ENCODE measurements at places on chromosomes 7 and 10.

DNA sequence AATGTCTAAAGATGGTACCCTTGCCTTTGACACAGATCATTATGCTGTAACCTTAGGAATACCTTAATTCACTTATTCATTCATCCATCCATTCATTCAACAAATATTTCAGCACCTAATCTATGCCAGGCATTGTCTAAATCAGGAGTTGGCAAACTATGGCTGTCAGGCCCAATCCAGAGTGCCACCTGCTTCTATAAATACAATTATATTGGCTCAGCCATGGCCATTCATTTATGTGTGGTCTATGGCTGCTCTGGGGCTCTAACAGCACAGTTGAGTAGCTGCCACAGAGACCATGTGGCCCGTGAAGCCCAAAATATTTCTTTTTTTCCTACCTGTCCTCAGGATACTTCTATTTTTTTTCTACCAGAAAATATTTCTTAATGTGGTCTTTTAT lies 6.0 kb upstream of the ITPRIP start:
- DNase-seq, result no peak

GRCh38 chr7:101315336-101315735 lies 6.3 kb downstream of the IFT22 start:
- peak; percentile 38 for DNase-seq

DNA sequence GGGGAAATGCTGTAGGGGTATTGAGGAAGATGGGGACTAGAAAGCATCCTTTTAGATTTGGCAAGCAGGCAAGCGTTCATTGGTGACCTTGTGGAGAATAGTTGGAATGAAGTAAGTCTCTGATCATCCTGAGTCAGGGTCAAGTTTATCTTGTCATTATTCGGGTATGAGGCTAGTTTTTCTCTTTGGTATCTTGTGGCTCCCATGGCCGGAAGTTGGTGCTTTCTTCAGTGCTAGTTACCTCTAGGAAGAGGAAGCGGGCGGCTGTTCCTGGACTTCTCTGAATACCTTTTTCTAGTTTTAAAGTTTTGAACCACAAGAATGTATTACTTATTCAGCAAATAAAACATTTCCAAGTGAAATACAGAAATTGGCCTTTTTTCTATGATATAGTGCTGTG lies 9.2 kb downstream of the CREM start:
- peak; percentile 32 for DNase-seq

GRCh38 chr7:87933953-87934698 lies at the start of gene ADAM22:
Gene ADAM22 (plus strand): TSS chr7:87934251. CDS start chr7:87934466, 215 bp downstream.
- DNase-seq, result peak; percentile 84

- no peak for DNase-seq
Observed at GRCh38 chr10:7351894-7352293, 58.9 kb downstream of the SFMBT2 start.

DNA sequence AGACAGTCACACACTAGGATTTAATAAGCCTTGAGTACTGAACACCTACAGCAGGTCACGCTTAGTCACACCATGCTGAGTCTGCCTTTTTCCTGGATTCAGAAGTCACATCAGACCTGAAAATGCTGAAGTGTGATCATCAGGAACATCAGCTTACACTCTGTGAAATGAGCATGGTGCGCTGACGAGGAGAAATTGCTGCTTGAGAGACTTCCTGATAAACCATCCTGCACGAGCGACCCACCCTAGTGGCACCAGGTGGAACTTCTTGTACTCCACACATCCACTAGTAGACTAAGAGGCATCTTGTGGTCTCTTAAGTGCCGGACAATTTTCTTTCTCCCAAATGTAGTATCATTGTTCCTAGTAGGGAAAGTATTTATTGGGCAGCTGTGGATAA lies 51.8 kb upstream of the MRLN start:
- DNase-seq, result no peak

DNA sequence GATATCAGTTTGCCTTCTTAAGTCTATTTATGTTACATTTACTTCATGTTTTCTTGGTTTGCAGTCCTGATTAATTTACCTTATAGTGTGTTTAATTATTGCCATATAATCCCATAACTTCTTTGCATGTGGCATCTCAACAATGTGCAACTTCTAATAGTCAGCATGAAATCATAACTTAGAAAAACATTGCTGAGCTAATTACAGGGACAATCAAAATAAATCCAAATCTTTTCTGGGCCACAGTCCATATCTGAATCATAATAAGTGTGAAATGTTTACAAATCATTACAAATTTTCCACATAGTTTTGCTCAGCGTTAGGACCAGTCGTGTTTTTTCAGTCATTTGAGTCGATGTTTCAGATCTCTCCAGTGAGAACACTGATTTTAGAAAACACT lies 29.1 kb upstream of the CABCOCO1 start:
- no peak for DNase-seq

DNA sequence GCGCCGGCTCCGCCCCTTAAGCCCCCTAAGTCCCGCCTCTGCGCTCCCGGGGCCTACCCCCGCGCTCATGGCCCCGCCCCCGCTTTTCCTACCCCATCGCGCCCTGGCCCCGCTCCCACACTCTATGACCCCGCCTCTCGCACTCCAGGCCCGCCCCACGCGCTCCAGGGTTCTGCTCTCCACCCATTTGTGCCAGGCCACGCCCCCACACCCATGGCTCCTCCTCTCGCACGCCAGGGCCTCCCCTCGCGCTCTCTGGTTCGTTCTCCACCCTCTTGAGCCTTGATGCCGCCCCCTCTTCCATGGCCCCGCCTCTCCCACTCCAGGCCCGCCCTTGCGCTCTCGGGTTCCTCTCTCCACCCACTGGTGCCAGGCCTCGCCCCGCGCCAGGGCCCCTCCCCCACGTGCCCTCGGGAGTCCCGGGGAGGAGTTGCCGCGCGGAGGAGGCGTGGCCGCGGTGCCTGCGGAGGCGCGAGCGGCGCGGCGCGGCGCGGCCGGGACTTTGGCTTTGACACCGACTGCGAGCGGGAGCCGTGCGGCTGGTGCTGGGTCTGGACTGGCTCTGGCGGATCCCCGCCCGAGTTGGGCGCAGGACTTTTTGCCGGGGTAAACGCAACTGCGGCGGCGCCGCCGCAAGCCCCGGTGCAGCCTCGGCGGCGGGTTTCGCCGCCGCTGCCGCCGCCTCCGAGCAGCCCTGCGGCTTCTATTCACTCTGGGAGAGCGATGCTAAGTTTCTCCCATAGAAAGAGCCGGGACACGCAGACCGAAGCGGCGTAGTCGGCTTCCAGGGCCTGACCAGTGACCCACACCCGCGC lies at the start of gene EEPD1:
Gene EEPD1, plus strand, starts transcription at position 499 of the 815 bp plus-strand sequence. CDS start 1,071 bp downstream, outside the sequence.
- DNase-seq, result peak; percentile 100

- peak; percentile 85 for DNase-seq
Observed at GRCh38 chr7:106425017-106425719, 140.4 kb upstream of the NAMPT start.

DNA sequence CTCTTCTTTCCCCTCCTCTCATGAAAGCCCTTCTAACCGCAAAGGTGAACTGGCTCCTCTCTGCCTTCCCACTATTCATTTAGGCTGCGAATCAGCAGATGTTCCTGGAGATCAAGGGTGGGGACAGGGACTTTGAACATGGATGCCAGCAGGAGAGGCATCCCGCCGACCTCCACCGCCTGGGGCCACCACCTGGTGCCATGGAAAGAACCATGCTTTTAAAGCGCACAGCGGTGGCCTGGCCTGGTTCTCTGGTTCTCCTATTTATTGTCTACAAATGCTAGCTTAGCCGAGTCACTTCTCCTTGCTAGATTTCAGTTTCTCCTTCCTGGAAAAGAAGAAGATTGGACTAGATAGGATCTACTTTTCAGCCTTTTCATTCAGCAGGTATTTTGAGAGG lies 43.2 kb upstream of the KCNMA1 start:
- no peak for DNase-seq

GRCh38 chr10:124230635-124231167 lies 137.3 kb upstream of the CHST15 start:
- no peak for DNase-seq

DNA sequence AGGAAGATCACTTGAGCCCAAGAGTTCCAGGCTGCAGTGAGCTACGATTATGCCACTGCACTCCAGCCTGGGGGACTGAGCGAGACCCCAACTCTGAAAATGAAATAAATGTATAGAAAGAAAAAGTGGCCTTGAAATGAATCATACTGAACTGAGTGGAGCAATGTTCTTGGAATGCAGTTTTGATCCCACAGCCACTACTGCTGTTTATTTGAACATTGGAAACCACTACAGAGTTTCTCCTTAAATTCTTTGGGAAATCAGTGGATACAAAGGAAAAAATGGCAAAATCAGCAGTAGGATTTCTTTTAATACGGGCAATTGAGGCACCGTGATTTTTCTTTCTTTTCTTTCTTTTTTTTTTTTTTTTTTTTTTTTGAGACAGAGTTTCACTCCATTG lies 637.4 kb downstream of the GALNT17 start:
- no peak for DNase-seq

GRCh38 chr10:120460776-120461175 lies 3.7 kb downstream of the PLPP4 start:
- DNase-seq, result no peak

GRCh38 chr10:112535531-112535951 lies 88.5 kb downstream of the VTI1A start:
- DNase-seq, result no peak

GRCh38 chr10:46787321-46787615 lies 124.0 kb upstream of the PTPN20 start:
- DNase-seq, result peak; percentile 38

DNA sequence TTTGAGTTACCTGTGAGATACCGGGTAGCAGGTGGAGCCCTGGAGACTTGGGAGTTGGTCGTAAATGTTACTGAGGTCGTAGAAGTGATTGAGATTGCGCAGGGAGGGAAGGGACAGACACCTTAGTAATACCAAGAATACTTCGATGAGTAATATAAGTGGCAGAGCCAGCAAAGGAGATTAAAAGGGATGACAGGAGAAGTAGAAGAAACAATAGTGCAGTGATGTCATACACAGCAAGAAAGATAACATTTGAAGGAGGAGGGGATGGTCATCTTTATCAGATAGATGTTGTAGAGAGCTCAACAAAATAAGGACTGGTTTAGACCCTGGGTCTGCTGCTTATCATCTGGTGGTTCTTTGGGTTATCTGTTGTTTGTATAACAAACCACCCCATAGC lies 5.0 kb downstream of the BCCIP start:
- no peak for DNase-seq

DNA sequence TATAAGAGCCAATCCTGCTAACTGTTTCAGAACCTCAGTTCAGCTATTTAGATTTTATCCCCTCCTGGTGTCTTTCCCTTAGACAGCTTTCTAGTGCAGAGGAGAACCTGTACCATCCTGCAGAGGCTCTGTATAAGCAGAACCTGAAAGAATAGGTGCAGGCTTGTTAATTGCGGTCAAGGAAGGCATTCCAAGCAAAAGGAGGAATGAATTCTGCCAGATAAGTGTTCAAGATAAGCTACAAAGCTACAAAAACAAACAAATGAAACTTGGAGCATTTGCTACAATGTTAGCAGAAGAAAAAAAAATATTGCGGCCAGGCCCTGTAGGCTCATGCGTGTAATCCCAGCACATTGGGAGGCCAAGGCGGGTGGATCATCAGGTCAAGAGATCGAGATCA lies 32.6 kb upstream of the AGMO start:
- no peak for DNase-seq

DNA sequence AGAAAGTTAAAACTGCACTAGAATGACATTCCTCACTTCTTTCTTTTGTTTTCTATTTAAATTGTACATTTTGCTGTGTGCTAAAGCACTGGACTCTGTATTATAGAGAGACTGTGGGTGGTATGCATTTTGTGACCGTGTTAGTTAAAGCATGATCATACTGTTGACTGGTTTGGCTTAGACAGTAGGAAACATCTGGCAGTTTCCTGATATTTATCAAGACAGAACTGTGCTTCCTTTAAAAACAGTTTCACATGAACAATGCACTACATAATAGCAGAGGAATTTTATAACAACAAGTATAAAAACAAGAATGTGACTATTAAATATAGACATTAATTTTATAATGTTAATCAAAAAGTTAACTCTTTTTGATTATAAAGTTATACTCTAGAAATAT lies 23.1 kb downstream of the GNG11 start:
- no peak for DNase-seq

DNA sequence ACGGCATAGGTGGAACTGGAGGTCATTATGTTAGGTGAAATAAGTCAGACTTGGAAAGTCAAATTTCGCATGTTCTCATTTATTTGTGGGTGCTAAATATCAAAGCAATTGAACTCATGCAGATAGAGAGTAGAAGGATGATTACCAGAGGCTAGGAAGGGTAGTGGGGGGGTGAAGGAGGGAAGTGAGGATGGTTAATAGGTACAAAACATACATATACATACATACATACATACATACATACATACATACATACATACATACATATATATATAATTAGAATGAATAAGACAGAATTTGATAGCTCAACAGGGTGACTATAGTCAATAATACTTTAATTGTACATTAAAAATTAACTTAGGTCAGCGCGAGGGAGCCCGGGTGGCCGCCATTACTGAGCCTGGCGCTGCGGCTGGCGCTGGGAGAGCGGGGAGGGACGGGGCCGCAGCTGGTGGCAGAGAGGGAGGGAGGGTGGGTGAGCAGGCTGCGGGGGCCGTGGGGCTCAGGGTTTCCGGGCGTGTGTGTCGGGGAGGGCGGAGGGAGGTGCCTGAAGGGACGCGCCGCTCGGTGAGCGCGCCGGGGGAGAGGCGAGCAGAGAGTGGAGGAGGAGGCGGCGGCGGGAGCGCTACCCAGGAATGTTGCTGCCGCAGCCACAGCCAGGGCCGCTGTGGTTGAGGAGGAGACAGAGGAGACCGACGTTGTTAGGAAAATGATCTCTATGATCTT lies 85.8 kb upstream of the EGFR start:
- DNase-seq, result no peak

DNA sequence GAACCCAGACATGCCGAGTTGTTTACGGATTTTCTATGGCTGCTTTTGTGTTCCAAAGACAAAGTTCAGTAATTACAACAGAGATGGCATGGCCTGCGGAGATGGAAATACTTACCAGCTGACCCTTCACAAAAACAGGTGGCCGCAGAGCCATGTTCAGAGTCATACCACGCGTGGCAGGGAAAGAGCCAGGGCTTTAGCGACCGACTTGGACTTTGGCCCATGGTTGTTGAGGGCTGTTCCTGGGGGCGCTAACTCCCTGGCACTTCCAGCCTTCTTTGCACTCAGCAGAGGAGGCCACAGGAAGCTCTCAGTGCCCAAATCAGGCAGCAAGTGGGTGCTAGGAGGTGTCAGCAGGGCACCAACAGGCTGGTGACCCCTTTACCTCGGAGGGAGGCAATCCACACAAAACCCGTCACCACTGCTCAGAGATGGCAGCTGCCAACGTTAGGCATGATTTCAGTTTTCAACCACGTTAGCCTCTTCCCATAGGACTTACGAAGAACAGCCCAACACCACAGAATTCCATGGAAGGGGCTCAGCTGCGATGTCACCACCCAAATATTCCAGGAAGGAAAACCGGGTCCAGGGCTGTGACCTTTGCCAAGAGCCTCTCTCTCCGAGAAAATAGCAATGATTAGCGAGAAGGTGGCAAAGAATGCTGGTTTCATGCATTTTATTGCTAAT lies 21.4 kb upstream of the CNPY1 start:
- no peak for DNase-seq

- no peak for DNase-seq
Observed at GRCh38 chr7:112092709-112093395, 113.3 kb downstream of the DOCK4 start.

- no peak for DNase-seq
Observed at GRCh38 chr7:29122081-29122480, 24.3 kb downstream of the CPVL start.

GRCh38 chr7:135253851-135254771 lies 20.5 kb downstream of the STRA8 start:
- DNase-seq, result no peak

Measured in activated CD4-positive, alpha-beta T cell treated with anti-CD3 and anti-CD28 coated beads, Interleukin-2, amount 50 U/mL, for 48 hours (primary cell).